ENCODE measurements at places on chromosomes 6 and 20.

DNA sequence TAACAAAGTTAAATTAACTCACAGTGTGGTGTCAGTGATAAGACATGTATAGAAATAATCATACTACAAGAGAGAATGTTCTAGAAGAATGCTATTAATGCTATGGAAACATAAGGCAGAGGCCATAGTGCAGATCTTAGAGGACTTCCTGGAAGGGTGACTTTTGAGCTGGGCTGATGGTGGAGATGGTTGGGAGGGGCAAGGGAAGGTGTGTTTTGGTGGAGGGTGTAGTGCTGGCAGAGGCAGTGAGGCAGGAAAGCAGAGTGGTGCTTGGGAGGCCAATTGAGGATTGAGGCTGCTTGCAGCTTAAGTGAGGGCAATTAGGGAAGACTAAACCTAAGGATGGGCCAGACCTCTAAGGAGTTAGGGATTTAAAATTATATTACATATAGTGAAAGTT is 58.5 kb upstream of the FNDC1 start:
- DNase-seq, result no peak

DNA sequence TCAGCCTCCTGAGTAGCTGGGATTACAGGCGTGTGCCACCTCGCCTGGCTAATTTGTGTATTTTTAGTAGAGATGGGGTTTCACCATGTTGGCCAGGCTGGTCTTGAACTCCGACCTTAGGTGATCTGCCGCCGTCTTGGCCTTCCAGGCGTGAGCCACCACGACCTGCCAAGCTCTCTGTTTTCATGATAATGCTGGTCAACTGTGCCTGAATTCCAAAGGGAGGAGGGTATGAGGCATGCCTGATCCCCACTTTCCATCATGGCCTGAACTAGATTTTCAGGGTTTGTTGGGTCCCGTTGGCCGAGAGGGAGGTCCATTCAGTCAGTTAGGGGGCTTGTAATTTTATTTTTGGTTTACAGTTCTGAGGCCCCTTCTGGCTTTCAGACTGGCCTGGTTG is 28.0 kb upstream of the ANGPT4 start:
- no peak for DNase-seq

DNA sequence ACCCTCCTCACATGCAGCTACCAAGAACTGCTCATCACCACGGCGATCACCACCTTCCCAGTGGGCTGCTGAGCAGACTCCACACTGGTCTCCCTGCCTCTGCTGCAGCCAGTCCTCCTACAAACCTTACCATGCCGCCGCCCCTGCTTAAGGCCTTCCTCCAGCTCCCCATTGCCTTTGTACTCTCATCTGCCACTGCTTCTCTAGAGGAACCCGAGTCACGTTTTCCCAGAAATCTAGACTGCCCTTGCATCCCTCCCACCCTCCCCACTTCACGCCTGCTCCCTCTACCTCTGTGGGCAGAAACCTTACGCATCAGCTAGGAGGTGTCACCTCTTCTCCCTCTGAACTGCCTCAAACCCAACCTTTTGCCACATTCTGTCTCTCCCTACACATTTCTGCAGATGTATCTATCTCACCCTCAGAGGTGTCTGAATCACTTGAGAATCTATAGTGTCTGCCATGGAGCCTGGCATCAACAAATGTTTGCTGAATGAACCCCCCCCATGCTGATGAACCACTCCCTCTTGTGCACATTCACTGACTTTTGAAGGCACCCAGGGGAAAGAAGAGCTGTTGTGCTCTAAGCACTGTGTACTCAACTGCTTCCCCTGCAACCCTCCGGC is 4.3 kb downstream of the E2F1 start:
- no peak for DNase-seq

DNA sequence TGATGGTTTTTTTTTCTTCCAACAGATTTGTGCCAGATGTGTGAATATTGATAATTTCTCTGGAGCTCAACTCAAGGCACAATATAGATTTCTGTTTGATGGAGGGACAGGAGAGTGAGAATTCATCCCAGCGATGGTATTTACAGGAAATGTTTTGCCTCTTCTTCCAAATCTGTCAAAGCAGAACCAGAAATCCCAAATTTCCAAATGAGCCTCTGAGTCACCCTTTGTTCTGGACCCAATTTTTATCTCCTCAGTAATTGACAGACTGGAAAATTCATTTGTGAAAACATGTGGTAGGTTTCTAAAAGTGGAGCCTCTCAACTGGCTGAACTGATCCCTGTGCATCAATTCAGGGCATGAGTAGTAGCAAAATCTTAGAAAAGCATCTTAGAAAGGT is 223.2 kb upstream of the TSHZ2 start:
- no peak for DNase-seq

- no peak for DNase-seq
Measured at GRCh38 chr6:5726976-5727718, 279.6 kb downstream of the NRN1 start.

GRCh38 chr20:38062890-38063289 is 29.3 kb downstream of the RPRD1B start:
- no peak for DNase-seq

- no peak for DNase-seq
Measured at GRCh38 chr6:138977646-138978167, 10.3 kb downstream of the REPS1 start.
